Psoas muscle (tissue), 8 donors: ENCODE measurements at places on chromosomes 1 and 21.

GRCh38 chr21:36551731-36552433, 72.0 kb upstream of the CLDN14 start:
- no peak overlapping the region for H3K27ac ChIP-seq
- H3K4me3 ChIP-seq, result no peak overlapping the region
- H3K36me3 ChIP-seq, result no peaks in the 10 kb centered on the region
- no peak for DNase-seq
- H3K27me3 ChIP-seq, result peaks cover 32% of the 10 kb centered on the region

- no peak overlapping the region for H3K27ac ChIP-seq
- H3K36me3 ChIP-seq, result no peaks in the 10 kb centered on the region
- no peaks in the 10 kb centered on the region for H3K4me1 ChIP-seq
- no peaks in the 10 kb centered on the region for H3K27me3 ChIP-seq
- no peak for DNase-seq
Observed at GRCh38 chr1:36542024-36542961, 59.6 kb upstream of the CSF3R start.

- no peaks in the 10 kb centered on the region for H3K27me3 ChIP-seq
- H3K36me3 ChIP-seq, result no peaks in the 10 kb centered on the region
- DNase-seq, result no peak
- no peaks in the 10 kb centered on the region for H3K4me1 ChIP-seq
- H3K4me3 ChIP-seq, result no peak overlapping the region
Observed at GRCh38 chr1:189859385-189859977, 618.2 kb downstream of the BRINP3 start.

- no peak overlapping the region for H3K27ac ChIP-seq
- H3K27me3 ChIP-seq, result no peaks in the 10 kb centered on the region
- H3K4me1 ChIP-seq, result no peaks in the 10 kb centered on the region
- H3K4me3 ChIP-seq, result no peak overlapping the region
Observed at GRCh38 chr1:247538561-247538960, 2.3 kb upstream of the OR2C3 start.

- peak; percentile 67 for DNase-seq
- H3K4me3 ChIP-seq, result peak within 1 kb of the TSS; percentile 64
- H3K27ac ChIP-seq, result no peak within 1 kb of the TSS
- peaks cover 15% of the 10 kb centered on the region for H3K27me3 ChIP-seq
- peaks cover 4% of the 10 kb centered on the region for H3K4me1 ChIP-seq
- no peaks in the 10 kb centered on the region for H3K36me3 ChIP-seq
Observed at GRCh38 chr1:39491146-39491921, at the start of gene BMP8A. TSS of gene BMP8A (plus strand) at chr1:39491636. CDS start at chr1:39491992, 356 bp downstream.

DNA sequence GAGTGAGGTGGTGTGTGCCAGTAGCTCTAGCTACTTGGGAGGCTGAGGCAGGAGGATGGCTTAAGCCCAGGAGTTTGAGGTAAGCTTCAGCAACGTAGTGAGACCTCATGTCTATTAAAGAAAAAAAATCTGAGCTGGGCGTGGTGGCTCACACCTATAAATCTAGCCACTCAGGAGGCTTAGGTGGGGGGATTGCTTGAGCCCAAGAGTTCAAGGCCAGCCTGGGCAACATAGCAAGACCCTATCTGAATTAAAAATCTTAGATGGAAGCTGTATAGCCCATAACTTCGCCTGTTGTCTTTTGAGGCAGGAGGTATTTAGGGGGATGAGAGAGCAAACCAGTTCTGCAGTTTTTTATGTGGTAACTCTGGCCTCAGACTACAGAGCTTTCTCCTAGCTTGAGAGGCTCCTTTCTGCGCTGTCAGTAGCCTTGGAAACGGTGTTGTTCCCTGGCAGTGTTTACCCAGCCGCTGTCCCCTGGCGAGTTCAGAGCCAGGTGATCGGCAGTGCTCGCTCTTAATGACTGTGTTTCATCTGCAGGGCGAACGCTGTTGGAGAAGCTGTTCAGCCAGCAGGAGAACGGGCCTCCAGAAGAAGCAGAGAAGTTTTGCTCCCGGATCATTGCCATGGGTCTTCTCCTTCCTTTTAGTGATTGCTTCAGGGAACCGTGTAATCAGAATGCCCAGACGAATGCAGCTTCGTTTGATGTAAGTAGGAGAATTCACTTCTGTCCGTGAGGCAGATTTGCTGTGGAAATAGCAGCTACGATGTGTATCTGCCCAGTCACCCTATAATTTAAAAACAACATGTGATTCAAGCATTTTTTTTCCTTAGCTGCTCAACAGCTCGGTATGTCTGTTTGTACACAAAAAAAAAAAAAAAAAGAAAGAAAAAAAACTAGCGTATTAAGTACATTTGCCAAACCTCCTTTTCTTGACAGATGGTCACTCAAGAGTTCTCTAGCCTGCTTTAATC, 31.2 kb downstream of the FMN2 start:
- DNase-seq, result no peak
- H3K27me3 ChIP-seq, result no peaks in the 10 kb centered on the region
- no peak overlapping the region for H3K4me3 ChIP-seq
- no peak overlapping the region for H3K27ac ChIP-seq
- H3K4me1 ChIP-seq, result no peaks in the 10 kb centered on the region

GRCh38 chr1:7948960-7949359, 8.3 kb upstream of the TNFRSF9 start:
- no peak overlapping the region for H3K27ac ChIP-seq
- H3K36me3 ChIP-seq, result no peaks in the 10 kb centered on the region
- no peaks in the 10 kb centered on the region for H3K4me1 ChIP-seq
- no peaks in the 10 kb centered on the region for H3K27me3 ChIP-seq
- DNase-seq, result no peak

DNA sequence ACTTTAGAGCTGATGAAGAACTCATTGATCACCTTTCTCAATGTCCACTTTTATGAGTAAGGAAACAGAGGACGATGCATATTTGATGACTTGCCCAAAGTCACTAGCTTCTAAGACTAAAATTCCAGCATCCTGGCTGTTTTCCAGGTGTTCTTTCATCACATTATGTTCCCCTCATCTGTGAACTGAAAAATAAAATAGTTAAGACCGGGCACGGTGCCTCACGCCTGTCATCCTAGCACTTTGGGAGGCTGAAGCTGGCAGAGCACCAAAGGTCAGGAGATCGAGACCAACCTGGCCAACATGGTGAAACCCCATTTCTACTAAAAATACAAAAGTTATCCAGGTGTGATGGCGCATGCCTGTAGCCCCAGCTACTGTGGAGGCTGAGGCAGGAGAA, 297.5 kb downstream of the DUSP10 start:
- H3K27ac ChIP-seq, result no peak overlapping the region
- H3K4me3 ChIP-seq, result no peak overlapping the region
- no peak for DNase-seq
- H3K36me3 ChIP-seq, result no peaks in the 10 kb centered on the region
- no peaks in the 10 kb centered on the region for H3K27me3 ChIP-seq

DNA sequence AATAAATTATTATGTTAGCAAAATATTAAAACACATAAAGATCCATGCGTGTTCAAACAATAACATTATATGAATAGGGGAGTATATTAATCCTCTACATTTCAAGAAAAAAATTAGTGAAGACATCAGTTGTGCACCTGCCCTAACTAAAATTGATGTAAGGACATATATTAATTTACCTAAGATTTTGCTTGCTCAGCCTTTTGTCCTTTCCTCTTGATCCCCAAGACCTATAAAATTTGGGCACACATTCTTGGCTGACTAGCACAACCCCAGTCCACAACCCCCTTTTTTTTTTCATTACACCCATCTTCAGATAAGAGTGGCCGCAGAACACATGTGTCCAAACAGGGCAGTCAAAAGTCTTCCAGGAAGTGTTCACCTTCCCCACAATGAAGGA, 6.6 kb downstream of the KRTAP21-2 start:
- no peak overlapping the region for H3K4me3 ChIP-seq
- no peaks in the 10 kb centered on the region for H3K36me3 ChIP-seq
- no peaks in the 10 kb centered on the region for H3K4me1 ChIP-seq

DNA sequence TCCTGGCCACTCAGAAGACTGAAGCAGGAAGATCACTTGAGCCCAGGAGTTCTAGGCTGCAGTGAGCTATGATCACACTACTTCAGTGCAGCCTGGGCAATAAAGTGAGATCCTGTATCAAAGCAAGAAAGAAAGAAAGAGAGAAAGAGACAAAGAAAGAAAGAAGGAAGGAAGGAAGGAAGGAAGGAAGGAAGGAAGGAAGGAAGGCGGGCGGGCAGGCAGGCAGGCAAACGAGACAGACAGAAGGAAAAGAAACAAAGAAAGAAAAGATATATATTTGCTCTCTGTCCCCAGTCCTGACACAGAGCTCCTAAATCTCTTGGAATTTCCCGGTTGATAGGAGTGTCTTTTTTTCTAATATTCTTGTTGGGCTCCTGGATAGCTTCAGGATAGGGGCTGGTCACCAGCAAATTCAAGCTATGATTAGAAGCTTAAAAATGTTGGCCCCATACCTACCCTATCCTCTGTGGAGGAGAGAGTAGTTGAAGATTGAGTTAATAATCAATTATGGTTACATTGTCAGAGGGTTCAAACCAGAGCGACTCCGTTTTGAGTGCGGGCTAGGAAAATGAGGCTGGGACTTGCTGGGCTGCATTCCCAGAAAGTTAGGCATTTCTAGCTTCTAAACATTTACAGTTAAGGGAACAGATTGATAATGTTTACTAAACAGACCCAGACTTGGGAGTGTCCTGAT, 3.3 kb upstream of the MIGA1 start:
- DNase-seq, result no peak
- H3K4me3 ChIP-seq, result no peak overlapping the region
- peaks cover 16% of the 10 kb centered on the region for H3K4me1 ChIP-seq

DNA sequence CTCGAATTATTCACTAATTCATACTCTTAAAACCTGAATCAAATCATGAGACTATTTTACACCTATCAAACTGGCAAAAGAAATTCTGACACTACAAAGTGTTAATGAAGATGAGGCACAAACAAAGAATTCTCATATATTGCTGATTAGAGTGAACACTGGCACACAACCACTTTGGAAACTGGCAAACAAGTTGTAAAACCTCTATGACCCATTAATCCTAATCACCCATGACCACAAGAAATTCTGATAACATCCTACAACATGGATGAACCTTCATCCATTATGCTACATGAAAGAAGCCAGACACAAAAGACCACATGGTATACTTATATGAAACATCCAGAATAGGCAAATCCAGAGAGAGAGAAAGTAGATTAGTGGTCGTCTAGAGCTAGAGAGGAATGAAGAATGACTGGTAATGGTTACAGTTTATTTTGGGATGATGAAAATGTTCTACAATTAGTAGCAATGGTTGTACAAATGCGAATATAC, 8.5 kb downstream of the GPBP1L1 start:
- H3K27me3 ChIP-seq, result no peaks in the 10 kb centered on the region
- no peak for DNase-seq
- H3K4me1 ChIP-seq, result peaks cover 83% of the 10 kb centered on the region
- peak overlapping the region; percentile 82 for H3K27ac ChIP-seq
- H3K36me3 ChIP-seq, result no peaks in the 10 kb centered on the region
- H3K4me3 ChIP-seq, result no peak overlapping the region

GRCh38 chr1:10515301-10515975, 40.7 kb downstream of the PEX14 start:
- H3K4me1 ChIP-seq, result peaks cover 55% of the 10 kb centered on the region
- peak overlapping the region; percentile 31 for H3K27ac ChIP-seq
- H3K4me3 ChIP-seq, result no peak overlapping the region
- H3K36me3 ChIP-seq, result no peaks in the 10 kb centered on the region
- no peak for DNase-seq

GRCh38 chr1:59446257-59446901, 149.5 kb downstream of the FGGY start:
- H3K4me1 ChIP-seq, result peaks cover 63% of the 10 kb centered on the region
- H3K36me3 ChIP-seq, result no peaks in the 10 kb centered on the region
- DNase-seq, result no peak
- no peaks in the 10 kb centered on the region for H3K27me3 ChIP-seq
